Naive thymus-derived CD4-positive, alpha-beta T cell (primary cell): ENCODE measurements at places on chromosomes 4 and X.

DNA sequence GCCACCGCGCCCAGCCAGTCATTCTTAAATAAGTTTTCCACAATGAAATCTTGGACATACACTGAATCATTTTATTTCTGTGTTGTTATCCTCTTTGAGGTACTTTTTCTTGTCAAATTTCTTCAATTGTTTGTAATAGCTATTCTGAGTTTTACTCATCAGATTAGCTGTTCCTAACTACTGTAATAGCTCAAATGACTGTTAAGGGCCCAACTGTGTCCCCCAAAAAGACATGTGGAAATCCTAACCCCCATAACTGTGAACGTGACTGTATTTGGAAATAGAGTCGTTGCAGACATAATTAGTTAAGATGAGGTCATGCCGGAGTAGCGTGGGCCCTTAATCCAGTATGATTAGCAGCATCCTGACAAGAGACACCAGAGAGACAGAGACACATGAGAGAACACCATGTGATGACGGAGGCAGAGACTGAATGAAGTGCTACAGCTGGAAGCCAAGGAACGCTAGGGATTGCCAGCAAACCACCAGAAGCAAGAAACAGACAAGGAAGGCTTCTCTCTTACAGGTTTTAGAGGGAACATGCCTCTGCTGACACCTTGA lies 22.9 kb downstream of the ACOT9 start:
- no peak for DNase-seq

DNA sequence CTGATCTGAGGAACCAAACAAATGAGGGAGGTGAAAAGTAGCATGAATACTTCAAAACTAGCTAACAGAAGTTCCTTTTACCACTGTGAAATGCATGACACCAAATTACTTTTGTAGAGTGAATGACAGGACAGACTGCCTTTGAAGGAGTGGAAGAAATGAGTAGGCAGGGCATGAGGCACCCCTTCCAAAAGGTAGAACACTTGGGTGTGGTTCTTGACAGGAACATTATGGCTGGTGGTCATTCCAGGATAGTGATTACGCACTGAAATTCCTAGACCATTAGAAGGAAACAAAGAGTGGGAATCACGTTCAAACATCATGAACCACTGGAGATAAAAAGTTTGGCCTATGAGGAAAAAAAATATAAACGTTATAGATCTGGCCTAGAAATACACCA lies 4.9 kb downstream of the HUWE1 start:
- no peak for DNase-seq

DNA sequence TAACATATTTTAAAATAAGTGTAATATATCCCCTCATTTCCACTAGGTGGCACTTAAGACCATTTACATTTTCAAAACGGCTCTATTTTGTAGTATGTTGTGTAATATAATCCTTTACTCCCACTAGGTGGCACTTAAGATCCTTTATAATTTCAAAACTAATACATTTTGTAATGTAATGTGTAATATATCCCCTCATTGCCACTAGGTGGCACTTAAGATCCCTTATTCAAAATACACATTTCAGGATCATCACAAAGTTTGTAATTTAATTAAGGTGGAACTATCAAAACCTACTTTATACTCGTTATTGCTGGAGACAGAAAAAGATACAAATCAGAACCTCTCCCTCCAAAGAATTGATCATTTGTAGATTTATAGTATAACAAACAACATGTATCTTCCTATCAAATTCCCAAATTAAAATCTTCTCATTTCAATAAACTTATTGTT lies 132.5 kb downstream of the ARHGAP6 start:
- DNase-seq: peak; percentile 80

GRCh38 chr4:98930311-98930865 lies 1.5 kb upstream of the EIF4E start:
- no peak for DNase-seq

- no peak for DNase-seq
Measured at GRCh38 chrX:30246769-30247489, at the start of gene MAGEB1. MAGEB1 (plus strand) TSS chrX:30247146; CDS start chrX:30250494, 3,348 bp downstream.

DNA sequence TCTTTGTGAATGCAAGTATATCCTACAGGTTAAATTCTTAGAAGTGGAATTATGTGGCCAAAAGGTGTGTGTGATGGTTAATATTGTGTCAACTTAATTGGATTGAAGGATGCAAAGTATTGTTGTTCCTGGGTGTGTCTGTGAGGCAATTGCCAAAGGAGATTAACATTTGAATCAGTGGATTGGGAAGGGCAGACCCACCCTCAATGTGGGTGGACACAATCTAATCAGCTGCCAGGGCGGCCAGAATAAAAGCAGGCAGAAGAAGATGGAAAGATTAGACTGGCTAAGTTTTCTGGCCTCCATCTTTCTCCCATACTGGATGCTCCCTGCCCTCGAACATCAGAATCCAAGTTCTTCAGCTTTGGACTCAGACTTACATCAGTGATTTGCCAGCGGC lies 76.2 kb upstream of the GBA3 start:
- no peak for DNase-seq

DNA sequence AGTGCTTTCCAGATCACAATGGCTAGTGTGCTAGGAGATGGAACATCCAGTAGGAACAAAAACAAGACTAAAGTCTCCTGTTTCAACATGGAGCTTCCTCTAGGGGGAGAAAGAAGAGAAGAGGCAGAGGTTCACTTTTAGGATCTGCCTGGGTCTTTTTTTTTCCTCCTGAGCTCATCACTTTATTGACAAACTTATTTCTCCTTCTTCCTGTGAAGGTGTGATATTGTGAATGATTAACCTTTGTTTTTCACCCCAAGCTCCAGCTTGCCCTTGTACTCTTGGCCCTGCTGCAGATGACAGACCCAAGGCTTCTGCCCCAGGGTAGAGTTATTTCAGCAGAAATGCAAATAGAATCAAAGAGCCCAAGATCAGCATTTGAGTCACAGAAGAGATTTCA lies 13.5 kb downstream of the PAGE4 start:
- no peak for DNase-seq

DNA sequence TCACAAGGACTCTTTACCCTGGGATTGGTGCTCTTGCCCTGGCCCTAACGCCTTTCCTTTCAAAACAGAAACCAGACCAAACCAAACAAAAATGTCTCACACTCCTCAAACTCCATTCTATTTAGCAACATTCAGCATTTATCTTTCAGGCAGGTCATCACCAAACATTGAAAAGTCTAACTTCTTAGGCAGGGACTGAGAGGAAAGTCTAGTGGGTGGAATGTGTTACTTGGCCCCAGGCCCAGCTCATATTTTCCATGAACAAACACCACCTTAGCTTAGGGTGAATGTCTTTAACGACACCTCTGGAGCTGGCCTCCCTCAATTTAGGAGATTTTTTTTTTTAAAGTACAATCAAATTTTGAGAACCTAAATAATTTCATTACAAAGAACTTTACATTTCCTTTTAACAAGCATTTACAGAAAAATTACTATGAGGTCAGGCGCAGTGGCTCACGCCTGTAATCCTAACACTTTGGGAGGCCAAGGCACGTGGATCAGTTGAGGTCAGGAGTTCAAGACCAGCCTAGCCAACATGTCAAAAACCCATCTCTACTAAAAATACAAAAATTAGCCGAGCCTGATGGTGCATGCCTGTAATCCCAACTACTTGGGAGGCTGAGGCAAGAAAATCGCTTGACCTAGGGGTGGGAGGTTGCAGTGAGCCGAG lies 10.2 kb upstream of the N4BP2 start:
- peak; percentile 52 for DNase-seq

- no peak for DNase-seq
Measured at GRCh38 chrX:100980608-100981497, 11.3 kb downstream of the ARL13A start.

- no peak for DNase-seq
Measured at GRCh38 chr4:155749041-155749440, 9.8 kb upstream of the GUCY1B1 start.

DNA sequence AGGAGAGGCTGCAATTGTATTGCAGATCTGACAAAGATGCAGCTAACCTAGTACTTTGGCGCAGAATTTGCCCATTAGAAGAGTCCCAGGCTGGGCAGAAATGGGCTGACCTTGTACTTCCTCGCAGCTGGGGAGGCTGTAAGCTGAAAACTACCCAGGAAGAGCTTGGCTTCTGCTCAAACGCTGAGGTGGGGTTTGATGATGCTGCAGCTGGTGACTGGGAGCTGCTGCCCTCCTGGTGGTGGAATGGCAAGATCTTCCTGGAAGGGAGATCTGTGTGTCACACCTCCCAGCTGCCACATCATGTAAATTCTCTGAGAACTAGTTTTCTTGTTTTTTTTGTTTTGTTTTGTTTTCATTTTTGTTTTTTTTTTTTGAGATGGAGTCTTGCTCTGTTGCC lies 17.4 kb downstream of the CCNG2 start:
- no peak for DNase-seq

GRCh38 chr4:150258569-150258968 lies 180.3 kb downstream of the DCLK2 start:
- no peak for DNase-seq

DNA sequence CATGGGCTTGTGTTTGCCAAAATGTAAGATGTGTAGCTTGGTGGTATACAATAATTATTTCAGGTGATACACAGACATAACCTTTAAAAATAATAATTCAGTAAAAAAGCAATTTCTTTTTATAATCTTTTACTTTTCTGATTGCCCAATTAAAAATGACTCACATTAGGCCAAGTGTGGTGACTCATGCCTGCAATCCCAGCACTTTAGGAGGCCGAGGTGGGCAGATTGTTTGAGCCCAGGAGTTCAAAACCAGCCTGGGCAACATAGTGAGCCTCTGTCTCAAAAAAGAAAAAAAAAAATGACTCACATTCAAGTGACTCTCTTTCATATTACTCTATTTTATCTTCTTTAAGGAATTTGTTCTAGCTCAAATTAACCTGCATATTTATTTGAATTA lies 449.4 kb upstream of the HTR2C start:
- DNase-seq: no peak

- no peak for DNase-seq
Measured at GRCh38 chr4:181312066-181312465, 931.1 kb upstream of the TENM3 start.

- DNase-seq: no peak
Measured at GRCh38 chr4:63901304-63901703, 507.9 kb downstream of the TECRL start.

DNA sequence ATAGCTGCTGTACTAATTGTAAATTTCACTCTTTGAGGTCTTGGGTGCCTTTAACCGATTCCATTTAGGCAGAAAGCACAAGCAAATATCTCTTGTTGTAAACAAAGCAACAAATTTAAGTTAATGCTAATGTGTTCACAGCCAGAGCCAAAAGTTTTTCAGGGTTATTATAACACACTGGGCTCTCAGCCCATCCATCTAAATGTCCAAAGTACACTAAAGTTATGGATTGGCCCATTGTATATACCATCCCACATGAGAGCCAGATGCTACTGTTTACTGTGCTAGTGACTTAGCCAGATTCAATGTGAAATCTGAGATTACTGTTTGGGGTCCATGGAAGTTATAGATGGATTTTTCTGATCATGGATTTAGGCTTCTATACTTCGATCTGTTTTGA lies 186.7 kb downstream of the LARP7 start:
- DNase-seq: no peak

GRCh38 chr4:126081336-126081735 lies 766.6 kb downstream of the FAT4 start:
- DNase-seq: no peak

GRCh38 chrX:825991-826390 lies 195.4 kb downstream of the SHOX start:
- no peak for DNase-seq

- DNase-seq: no peak
Measured at GRCh38 chr4:183182873-183183725, 84.0 kb downstream of the WWC2 start.

- no peak for DNase-seq
Measured at GRCh38 chr4:39516407-39516966, 10.8 kb downstream of the UGDH start.

- no peak for DNase-seq
Measured at GRCh38 chrX:17680732-17681413, 56.4 kb upstream of the SCML1 start.

DNA sequence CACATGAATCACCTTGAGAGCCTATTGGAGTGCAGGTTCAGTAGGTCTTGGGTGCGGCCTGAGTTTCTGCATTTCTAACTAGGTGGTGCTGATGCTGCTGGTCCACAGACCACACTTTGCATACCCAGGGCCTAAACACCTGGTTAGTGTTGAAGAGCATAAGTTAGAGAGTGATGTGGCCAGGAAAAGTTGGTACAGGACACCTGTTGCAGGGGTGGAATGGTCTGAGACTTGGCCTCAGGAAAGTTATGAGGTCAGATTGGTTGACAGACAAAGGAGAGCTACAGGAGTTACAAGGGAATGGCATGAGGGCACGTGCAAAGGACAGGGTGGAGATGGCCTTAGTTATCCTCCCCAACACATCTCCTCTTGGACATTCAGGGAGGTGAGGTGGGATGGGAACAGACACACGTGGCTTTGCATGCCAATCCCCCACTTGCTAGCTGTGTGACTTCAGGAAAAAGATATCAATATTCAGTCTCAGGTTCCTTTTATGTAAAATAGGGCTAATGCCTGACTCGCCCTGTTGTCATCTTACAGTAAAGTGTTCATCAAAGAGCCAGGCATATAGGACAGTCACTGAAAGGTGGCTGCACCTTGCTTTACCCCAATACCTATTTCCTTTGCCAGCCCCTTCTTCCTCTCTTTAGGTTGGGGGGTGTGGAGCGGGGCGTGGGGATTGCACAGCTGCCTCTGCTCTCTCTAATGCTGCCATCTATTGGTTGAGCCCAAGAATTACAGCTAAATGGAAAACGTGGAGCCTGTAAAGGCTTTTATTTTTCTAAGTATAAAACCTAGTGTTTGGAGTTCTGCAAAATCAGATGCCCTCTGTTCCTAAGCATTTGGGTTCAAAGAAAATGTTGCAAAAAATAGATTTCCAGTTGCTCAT lies 47.5 kb downstream of the ATG4A start:
- no peak for DNase-seq

DNA sequence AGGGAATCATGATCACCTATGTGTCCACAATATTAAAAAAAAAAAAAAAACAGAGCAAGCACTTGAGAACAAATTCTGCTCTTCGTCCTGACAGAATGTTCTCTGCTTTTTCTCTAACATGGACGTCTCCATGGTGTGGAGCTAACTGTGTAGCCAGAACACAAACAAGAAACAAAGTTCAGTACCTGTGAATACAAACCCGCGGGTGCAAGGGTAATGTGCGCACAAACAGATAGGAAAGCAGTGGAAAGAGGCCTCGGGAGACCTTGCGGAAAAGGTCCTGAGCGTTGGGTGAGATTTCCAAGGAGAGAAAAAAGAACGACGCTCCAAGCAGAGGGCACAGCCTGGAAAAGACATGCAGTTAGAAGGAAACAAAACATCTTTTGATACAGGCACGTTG lies 92.0 kb upstream of the TBL1X start:
- no peak for DNase-seq

DNA sequence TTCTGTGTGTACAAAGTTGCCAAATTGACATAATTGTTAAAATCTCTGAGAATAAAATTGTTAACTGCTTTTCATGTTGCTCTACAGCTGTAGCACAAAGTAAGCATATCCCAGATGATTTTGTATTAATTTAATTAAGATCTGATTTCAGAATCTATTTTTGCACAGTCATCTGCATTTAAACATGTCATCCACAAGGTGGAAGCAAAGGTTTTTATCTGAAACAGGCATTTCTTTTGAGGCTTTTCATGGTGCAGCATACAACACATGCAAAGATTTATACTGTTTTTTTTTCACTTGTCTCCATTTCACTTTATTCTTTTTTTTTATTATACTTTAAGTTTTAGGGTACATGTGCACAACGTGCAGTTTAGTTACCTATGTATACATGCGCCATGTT lies 51.2 kb downstream of the GC start:
- DNase-seq: no peak

- DNase-seq: no peak
Measured at GRCh38 chr4:8112672-8113071, 45.9 kb downstream of the ABLIM2 start.

GRCh38 chr4:821181-821591 lies 4.7 kb downstream of the CPLX1 start:
- no peak for DNase-seq
